ENCODE measurements at places on chromosomes 4 and X. TPM values are rescaled to one million over a fixed set of nuclear protein-coding genes. Genes with fewer than 3 reads are reported as not detected.

The SH3BGRL gene
- total RNA-seq, result 17.4 TPM

The RHOXF2 gene
- total RNA-seq, result 0.16 TPM

The FGFR3 gene
- total RNA-seq, result 0.29 TPM

The TEX11 gene
- 0.13 TPM for total RNA-seq

The PGAM4 gene
- not detected for total RNA-seq

The P2RY8 gene
- total RNA-seq, result 14.4 TPM

The PRDM8 gene
- total RNA-seq, result 3.7 TPM

The CSAG3 gene
- not detected for total RNA-seq

The PROM1 gene
- total RNA-seq, result 0.66 TPM

The GAB3 gene
- total RNA-seq, result 2.5 TPM

The IL9R gene
- 0.82 TPM for total RNA-seq

The PCDH19 gene
- not detected for total RNA-seq

The STBD1 gene
- total RNA-seq, result 0.34 TPM

The SAGE1 gene
- total RNA-seq, result not detected

The MTTP gene
- total RNA-seq, result not detected

The RADX gene
- total RNA-seq, result 4.3 TPM

The CENPVL3 gene
- not detected for total RNA-seq

The RAI2 gene
- total RNA-seq, result 0.41 TPM

The FHDC1 gene
- not detected for total RNA-seq

The GAGE10 gene
- not detected for total RNA-seq

The GAGE12J gene
- not detected for total RNA-seq

The GUF1 gene
- total RNA-seq, result 48.9 TPM

All from activated T-cell treated with anti-CD3 and anti-CD28 coated beads, Interleukin-2, amount 50 U/mL, for 4 hours (primary cell).